ENCODE measurements at places on chromosomes 2 and 18.

GRCh38 chr2:37642907-37643729 is 28.3 kb downstream of the CDC42EP3 start:
- DNase-seq = no peak

DNA sequence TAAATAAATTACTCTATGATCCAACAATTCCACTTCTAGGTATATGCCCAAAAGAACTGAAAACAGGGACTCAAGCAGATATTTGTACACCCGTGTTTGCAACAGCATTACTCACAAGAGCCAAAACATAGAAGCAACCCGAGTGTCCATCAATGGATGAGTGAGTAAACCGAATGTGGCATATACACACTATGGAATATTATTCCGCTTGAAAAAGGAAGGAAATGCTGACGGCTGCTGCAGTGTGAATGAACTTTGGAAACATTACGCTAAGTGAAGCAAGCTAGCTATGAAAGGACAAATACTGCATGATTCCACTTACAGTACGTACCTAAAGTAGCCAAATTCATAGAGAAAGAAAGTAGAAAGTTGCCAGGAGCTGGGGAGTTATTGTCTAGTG is 32.2 kb downstream of the MREG start:
- no peak for DNase-seq

DNA sequence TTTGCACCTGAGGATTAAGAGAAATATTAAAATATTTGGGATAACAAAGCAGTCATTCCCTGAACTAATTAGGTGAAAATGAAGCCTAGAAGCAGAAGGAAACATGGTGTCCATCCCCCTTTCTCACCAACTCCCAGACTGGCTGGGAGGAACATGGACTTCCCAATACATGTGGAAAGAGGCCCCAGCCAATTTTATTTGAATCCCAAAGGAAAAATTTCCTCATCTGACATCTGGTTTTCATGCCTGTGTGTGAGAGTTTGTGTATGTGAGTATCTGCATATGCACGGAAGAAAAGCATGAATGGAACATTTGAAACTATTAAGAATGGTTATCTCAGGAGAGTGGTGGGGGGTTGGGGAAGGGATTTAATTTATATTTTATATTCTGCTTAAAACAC is 84.3 kb downstream of the COPS8 start:
- no peak for DNase-seq

- DNase-seq = no peak
Measured at GRCh38 chr2:183010112-183010511, 28.1 kb downstream of the NCKAP1 start.

DNA sequence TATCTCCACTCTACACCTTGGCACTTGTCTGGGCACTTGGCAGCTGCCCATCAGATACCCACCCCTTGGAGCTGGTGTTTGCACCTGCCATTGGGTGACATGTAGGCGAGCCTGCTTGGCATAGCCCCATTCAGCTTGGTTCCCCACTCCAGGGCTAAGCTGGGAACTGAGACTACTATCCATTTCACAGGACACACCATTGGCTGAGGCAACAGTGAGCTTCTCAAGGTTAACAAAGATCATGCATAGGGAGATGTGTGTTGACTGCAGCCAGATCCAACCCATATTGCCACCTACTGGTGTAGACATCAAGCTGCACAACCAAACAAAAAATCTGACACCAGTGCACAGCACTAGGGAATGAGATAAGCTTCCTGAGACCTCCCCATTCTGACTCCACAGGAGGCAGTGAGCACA is 1389.8 kb upstream of the TMEFF2 start:
- DNase-seq = no peak

DNA sequence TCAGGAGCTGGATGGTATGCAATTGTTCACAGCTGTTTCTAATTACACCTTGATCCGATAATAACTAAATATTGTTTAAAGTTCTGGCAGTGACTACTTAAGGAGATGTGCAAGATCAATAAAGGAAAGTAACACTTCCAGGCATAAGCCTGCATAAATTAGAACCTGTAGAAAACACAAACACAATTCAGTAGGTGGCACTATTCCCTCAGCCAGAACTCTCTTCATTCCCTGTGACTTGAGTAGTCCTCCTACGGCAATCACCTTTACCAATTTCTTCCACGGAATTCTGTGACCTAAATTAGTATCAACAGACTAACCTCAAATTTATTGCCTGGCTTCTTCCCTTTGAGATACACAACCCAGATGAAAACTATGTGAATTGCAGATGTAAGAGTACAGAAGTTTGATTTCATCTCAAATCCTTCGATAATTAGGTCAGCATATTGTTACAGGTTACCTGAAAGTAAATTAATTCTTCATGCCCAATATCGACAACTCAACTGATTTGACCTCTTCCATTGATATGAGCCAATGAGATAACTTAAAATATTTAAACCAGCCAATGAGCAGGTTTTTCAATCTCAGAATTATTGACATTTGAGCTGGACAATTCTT is 137.8 kb downstream of the PID1 start:
- DNase-seq = no peak

GRCh38 chr18:58476516-58477256 is 152.2 kb downstream of the ALPK2 start:
- DNase-seq = no peak

GRCh38 chr2:197052356-197052755 is 125.8 kb upstream of the PGAP1 start:
- no peak for DNase-seq

DNA sequence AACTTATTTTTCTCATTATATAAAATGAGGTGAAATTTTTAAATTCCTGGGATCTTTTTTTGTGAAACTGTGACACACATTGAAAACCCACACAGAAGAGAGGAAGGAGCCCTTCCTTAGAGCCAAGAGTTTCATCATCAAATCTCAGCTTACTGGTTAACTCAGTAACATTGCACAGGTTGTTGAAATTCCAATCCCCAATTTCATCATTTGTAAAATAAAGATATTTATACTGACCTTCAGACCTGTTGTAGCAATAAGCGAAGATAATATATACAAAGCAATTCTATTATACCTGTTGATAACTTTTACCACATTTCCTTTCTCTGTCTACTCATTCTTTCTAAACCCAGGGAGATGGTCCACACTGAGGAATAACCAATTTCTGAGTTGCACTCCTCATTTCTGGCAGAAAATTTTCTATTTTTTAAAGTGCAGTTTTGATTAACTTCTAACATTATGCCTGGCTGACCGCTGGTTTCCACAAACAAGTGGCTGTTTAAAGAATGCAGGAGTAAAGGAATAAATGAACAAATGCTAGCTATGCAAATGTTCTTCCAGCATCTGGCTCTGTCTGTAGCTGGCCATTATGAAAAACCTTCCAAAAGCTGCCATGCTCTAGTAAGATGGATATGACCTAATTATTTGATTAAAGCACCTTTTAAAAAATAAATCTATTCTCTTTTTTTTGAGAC is 105.7 kb upstream of the LINC00305 start:
- DNase-seq = no peak

GRCh38 chr2:64748561-64748960 is 94.8 kb upstream of the SERTAD2 start:
- DNase-seq = no peak

DNA sequence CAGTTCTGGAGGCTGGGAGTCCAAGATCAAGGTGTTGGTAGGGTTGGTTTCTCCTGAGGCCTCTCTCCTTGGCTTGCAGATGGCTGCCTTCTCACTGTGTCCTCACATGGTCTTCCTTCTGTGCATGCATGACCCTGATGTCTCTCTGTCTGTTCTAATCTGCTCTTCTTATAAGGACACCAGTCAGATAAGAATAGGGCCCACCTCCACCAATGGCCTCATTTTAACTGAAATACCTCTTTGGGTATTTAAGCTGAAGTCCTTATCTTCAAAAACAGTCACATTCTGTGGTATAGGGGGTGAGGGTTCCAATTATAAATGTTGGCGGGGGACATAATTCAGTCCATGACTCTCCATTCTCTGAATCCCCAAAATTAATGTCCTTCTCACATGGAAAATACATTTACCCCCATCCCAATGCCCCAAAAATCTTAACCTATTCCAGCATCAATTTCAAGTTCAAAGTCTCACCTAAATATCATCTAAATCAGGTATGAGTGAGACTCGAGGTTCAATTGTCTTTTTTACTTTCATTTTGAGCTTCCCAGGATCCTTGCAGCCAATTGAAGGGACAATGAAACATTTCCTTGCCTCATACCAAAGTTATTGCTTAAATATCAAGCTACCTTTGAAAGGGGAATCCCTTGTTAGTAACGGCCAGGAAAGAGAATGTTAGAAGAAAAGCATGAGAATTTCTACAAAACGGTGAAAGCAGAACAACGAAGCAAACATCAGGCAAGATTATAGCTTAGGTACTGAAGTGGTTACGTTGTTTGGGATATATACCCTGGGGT is 20.6 kb upstream of the CNOT11 start:
- no peak for DNase-seq

DNA sequence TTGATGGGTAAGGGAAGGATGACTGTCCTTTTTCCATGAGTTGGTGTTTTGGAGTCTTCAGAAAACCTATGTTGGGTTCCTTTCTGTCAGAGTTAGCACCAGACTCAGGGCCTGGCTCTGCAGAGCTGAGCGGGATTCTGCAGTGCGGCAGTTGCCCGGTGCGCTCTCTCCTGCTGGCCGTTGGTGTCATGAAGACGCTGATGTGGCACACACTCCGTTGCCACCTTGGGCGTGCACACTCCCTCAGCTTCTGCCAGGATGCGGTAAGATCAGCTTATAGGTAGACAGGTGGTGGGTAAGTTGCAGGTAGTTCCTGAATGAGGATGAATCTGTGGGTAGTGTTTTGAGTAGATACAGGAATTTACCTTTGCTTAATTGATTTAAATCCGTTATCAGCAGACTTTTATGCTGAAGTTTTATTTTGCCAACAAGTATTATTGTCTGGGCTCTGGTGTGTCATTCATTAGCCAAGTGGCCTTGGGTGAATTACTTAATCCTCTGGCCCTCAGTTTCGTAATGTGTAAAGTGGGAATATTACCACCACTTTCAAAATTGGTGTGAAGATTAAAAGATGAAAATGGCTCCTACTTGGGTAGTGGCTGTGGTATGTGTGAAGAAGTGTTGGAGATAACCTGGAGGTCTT is 26.8 kb downstream of the DGKD start:
- no peak for DNase-seq
